Activated CD4-positive, alpha-beta T cell treated with anti-CD3 and anti-CD28 coated beads, Interleukin-2, Interleukin-4, amounts not matched to agents 100 ng/mL and 50 ng/mL, durations not matched to agents 16 hours and 8 hours (primary cell): ENCODE measurements at places on chromosomes 5 and 9.

- DNase-seq, result no peak
Measured at GRCh38 chr5:152405145-152405544, at the start of gene NMUR2. TSS of gene NMUR2 (minus strand) at chr5:152405279. CDS start at chr5:152405113, 166 bp downstream.

DNA sequence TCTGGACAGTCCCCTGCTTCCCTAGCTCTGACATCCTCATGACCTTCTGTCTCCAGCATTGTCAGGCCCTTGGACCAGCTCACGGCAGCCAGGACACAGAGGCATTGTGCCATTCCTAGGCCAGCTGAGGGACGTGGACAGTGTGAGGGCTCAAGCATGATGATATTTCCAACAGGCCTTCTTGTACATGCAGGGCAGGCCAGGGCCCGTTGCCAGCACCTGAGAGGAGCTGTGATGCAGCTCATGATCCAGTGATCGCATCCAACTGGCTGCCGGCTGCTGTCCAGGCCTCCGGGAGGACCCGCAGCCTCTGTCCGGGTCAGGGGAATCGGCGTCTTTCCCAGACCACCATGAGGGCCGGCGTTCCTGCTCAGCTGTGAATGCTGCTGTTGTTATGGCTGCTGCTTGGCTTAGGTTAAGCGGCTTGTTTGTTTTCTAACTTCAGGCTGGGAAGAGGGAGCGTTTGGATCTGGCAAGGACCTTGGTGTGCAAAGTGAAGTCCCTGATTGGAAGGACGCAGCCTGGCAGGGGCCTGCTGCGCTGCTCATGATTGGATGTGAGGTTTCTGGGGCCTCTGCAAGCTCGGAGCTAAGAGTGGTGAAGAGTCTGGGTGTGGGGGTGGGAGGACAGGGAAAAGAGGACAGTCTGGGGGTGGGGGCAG, 53.8 kb downstream of the PDZD2 start:
- DNase-seq, result no peak

DNA sequence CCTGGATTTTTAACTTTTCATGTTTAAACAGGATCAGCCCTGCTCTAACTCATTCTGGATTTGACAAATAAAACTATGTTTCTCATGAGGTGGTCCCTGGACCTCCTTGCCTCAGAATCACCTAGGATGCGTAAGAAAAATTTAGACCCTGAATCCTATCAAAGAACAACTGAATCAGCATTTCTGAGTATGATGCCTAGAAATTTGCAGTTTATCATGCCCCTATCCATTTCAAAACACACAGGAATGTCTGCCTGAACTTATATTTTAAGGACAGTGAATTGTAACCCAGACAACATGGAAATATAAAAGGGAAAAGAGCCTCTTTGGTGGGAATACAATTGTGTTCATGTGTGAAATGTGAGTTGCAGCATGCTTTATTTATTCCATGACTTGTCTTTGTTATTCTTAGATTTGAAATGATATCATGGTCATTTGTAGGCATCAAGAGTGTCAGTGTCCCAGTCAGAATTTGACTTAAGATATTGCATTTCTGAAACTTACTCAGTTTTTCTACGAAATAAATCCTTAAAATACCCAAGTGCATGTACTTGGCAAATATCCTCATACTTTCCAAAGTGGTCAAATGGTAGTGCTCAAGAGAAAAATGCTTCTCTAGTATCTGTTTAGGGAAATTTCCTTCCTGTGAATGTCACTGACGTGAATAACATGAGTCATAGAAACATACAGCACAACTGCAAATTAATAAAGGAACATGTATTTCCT, 144.3 kb downstream of the GIN1 start:
- no peak for DNase-seq

DNA sequence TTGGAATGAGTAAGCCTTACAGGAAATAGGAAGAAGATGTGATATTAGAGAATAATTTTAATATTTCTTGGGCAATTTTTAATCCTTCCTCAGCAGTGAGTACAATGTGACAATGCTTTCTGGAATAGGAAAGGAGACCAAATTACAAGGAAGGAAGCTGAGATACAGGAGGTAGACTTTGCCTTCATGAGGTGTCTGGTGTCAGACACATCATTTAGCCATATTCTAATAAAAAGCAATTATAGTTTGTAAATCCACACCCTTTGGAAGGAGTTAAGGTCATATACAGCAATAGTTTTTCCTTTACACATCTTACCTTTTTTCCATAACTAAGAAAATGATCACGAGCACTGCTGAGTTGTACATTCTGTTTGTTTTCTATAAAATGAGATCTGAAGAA, 390.4 kb downstream of the SH3GL2 start:
- no peak for DNase-seq

DNA sequence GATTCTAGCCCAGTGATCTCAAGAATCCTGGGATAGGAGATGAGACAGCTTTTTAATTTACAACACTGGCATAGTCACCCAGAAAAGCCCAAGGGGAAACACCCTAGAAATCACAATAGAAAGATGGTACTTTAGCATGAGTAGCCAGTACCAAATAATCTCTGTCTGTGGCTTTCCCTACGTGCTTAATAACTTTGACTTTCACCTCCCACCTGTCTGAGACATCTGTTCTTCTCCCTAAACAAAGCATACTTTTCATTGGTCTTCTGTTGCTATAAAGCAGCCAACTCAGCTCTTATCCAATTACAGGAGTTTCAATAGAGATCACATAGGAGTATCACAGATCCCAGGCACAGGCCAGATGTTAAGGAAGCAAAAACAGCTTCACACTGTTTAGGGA, 10.4 kb downstream of the MARCHF3 start:
- no peak for DNase-seq

DNA sequence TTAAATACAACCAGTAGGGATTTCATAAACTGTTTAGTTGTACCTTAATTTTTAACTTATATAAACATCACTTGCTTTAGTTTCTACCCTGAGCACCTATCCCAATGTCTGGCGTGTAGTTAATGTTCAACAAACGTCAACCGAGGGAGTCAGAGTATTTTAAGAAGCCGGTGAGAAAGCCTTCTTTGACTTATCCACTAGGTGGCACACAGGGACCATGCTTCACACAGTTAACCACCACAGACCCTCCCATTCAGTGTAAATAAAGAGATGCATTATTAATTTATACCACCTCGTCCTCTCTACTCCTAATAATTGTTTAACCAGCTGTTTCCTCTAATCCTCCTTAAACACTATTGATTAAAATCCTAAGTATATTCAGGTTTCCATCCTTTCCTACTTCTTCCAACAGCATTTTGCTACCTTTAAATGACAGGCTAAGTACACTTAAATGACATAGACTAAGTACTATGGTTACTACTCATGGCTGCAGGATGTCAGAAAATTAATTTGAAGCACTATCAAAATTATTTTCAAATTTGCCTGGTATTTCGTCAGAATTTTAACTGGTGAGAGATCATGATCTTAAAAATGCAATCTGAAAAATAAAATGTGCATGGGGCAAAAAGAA, 2.3 kb downstream of the HAPLN1 start:
- peak; percentile 47 for DNase-seq

GRCh38 chr5:126809916-126810315, 33.0 kb downstream of the LMNB1 start:
- DNase-seq, result no peak

DNA sequence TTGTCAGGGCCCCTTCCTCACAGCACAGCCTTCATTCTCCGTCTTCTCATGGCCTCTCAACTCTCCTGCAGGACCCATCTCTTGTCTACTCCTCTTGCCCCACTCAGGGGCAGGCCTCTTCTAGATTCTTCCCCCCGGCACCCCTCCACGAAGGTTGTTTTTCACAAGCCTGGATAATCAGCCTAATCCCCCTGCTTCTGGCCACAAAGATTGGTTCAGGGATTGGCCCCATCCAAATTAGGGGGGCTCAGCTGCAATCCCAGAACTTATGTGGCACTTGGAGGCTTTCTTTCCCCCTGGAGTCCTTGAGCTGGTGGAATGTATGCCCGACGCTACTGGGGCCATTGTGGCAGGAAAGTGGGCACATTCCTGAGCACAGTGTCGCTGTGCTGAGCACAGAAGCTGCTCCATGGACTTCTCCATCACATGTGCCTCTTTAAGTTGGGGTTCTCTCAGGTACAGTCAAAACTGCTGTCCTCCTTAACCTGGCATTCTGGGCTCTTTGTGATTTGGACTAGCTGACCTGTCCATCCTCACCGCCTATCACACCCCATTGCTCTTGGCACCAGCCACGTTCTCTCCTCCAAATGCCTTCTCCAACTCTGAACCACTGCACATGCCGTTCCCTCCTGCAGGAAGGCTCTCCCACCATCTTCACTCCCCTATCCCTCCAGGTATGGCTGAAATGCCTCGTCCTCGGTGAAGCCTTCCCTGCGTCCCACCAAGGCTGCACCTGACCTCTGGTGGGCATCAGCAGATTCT, 66.8 kb upstream of the RNF130 start:
- DNase-seq, result no peak

DNA sequence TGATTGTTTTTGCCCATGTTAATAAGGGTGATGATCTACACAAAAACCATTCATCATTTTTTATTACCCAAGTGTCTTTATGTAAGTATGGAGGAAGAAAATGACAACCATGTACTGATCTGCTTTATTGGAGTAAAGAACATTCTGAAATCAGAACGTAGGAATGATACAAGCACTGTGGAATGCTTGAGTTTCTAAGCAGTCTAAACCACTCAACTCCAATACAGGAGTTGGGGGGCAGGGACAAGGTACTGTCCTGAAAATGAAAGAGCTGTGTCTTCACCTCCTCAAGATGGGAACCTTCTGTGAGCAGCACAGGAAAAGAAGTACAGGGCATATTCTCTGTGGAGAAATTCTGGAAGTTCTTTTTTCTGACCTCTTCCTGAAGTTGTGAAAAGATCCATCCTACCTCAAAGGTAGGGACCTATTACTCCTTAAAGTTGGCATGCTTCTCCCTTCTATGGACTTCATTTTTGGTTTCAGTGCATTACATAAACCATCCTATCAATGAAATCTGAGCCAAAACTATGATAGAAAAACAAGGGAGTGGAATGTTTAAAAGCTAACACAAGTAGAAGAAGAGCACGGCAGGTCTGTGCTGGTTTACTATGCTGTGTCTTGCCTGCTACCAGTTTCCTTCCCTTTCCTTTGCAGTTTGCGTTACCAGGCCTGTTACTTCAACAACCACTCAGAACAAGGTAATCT, 202.6 kb downstream of the SEMA5A start:
- no peak for DNase-seq

GRCh38 chr5:158559643-158560042, 540.1 kb downstream of the EBF1 start:
- no peak for DNase-seq

DNA sequence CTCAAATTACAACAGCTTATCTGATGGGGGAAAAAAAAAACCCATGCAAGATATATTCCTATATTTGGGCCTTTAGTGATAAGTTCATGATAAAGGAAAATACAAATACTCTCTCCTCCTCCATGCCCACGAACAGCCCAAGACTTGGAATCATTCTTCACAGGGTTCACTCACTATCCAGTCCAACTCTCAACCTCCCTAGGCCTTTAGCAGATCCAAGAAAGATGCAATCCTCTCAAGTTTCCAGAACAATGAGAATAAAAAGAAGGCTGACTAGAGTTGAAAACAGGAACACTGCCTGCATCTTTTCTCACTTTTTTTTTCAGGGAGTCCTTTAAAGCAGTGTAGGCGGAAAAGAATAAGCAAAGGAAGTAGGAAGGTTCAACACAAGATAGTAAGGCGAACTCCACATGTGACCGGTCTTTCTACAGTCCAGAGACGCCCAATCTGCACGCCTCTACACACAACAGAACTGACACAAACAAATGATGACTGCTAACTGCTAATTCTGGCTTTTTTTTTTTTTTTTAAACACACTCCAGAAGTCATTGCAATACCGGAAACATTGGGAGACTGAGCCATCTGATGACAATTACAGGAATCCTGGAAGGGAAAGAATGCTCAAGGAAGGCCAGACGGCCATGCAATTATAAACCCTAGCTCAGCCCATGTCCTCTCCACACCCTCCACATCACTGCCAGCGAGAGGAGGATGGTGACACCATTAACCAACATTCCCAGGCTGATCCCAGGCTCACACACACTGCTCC, 75.4 kb downstream of the BNC2 start:
- DNase-seq, result no peak

GRCh38 chr9:7691909-7692308, 107.7 kb downstream of the DMAC1 start:
- DNase-seq, result no peak

- DNase-seq, result no peak
Measured at GRCh38 chr9:35606726-35607125, 1.7 kb downstream of the TESK1 start.

- DNase-seq, result no peak
Measured at GRCh38 chr5:167317884-167318283, 973.6 kb upstream of the WWC1 start.

- peak; percentile 84 for DNase-seq
Measured at GRCh38 chr5:142017832-142018427, 5.1 kb upstream of the GNPDA1 start.

DNA sequence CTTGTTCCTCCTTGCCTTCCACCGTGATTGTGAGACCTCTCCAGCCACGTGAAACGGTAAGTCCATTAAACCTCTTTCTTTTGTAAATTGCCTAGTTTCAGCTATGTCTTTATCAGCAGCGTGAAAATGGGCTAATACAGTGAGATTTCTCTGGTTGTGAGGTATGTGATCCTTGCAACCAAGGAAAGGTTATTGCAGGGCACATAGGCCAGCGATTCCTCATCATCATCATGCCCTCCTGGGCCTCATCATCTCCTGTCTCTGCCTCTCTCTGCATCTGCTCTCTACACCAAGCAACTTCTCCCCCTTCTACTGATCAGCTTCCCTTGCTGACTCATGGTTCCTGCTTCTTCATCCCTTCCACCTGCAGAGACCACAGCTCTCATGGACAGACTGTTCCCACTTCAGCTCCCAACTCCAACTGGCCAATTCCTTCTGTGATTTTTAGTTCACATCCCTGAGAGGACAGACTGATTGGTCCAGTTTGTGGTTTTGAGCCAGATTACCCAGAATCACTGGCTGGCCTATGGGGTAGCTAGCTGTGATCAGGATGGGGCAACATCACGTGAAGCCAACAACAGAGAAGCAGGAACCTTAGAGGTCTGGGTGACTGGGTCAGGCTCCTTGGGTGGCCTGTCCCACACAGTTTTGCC, 53.1 kb downstream of the LIX1 start:
- DNase-seq, result no peak

DNA sequence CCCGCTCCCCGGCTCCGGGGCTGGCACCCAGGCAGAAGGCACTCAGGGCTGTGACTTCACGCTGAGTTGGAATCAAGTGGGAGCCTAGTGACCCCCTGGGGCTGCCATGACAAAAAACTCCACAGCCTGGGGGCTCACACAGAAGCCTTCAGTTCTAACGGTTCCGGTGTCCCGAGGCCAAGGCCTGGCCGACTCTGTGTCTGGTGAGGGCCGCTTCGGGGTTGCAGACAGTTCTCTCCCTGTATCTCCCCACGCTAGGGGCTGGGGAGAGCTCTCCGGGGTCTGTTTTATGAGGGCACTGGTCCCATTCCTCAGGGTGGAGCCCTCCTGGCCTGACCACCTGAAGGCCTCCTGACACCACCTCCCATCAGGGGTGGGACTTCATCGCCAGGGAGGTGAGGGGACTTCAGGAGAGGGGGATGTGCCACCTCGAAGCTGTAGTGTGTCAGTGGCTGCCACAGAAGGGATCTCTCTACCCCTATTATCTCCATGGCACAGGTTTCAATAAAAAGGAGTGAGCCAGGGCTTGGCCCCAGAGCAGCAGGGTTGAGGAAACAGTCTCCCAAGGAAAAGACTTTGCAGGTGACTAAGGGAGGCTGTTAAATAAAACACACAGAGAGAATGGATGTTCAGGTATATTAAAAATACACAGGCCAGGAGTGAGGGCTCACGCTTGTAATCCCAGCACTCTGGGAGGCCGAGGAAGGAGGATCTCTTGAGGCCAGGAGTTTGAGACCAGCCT, 1.5 kb upstream of the SLC6A3 start:
- no peak for DNase-seq
